ENCODE measurements at places on chromosomes 1 and 21.

GRCh38 chr1:233143241-233143640 is 152.3 kb downstream of the PCNX2 start:
- no peak for DNase-seq
- H3K36me3 ChIP-seq = no peaks in the 10 kb centered on the region
- no peak overlapping the region for H3K4me3 ChIP-seq

DNA sequence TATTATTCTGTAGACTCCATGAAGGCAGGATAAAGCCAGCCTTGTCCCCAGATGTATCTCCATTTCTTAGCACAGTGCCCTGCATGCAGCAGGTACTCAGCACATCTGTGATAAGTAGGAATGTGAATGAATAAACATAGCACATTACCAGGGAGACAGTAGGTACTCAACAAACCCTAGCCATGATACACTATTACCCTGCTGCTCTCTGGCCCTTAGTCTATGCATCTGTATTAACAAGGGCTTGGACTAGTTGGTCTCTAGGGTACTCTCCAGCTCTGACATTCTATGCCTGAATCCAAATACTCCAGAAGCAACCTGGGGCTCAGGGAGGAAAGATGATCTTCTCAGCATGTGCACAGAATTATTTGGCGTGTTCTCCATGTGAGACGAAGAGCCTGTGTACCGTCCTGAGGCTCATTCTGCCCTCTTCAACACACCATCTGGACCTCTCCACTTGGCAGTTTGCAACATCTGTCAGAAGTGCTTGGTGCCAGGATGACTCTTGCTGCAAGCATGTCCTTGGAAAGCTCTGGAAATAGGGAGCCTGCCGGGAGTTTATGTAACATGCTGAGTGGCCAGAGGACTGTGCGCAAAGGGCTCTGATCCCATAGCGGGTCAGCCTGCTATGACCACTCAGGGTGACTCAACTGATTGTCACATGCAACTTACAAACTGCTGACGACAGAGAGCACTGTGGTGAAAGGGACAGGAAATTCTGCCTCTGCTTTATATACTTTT is 228.2 kb upstream of the USP24 start:
- H3K4me1 ChIP-seq = no peaks in the 10 kb centered on the region
- no peaks in the 10 kb centered on the region for H3K36me3 ChIP-seq
- peaks cover 3% of the 10 kb centered on the region for H3K27me3 ChIP-seq
- H3K4me3 ChIP-seq = no peak overlapping the region
- H3K27ac ChIP-seq = no peak overlapping the region

DNA sequence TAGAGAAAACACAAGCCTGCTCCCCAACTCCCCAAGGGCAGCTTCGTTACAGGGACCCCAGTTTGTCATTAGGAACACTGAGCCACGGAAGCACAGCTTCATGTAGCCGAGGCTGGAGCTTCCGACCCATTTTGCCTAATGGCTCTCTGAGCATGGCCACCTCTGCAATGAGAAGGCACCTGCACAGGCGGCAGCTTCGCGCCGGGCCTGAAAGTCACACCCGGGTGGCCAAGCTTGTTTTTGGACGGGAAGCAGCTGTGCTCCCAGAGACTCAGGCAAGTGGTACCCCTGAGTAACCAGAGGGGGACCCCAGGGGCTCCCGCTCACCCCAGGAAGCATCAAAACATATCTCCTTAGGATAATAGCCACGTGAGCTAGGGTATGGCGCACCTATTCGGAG is 80.9 kb downstream of the SLC66A1 start:
- no peaks in the 10 kb centered on the region for H3K36me3 ChIP-seq
- peaks cover 20% of the 10 kb centered on the region for H3K4me1 ChIP-seq
- no peaks in the 10 kb centered on the region for H3K27me3 ChIP-seq
- no peak overlapping the region for H3K27ac ChIP-seq
- no peak overlapping the region for H3K4me3 ChIP-seq
- no peak for DNase-seq

GRCh38 chr1:73576083-73576482 is 621.9 kb downstream of the LRRIQ3 start:
- no peaks in the 10 kb centered on the region for H3K36me3 ChIP-seq
- no peak for DNase-seq
- no peak overlapping the region for H3K27ac ChIP-seq
- H3K27me3 ChIP-seq = no peaks in the 10 kb centered on the region
- no peak overlapping the region for H3K4me3 ChIP-seq
- H3K4me1 ChIP-seq = no peaks in the 10 kb centered on the region

DNA sequence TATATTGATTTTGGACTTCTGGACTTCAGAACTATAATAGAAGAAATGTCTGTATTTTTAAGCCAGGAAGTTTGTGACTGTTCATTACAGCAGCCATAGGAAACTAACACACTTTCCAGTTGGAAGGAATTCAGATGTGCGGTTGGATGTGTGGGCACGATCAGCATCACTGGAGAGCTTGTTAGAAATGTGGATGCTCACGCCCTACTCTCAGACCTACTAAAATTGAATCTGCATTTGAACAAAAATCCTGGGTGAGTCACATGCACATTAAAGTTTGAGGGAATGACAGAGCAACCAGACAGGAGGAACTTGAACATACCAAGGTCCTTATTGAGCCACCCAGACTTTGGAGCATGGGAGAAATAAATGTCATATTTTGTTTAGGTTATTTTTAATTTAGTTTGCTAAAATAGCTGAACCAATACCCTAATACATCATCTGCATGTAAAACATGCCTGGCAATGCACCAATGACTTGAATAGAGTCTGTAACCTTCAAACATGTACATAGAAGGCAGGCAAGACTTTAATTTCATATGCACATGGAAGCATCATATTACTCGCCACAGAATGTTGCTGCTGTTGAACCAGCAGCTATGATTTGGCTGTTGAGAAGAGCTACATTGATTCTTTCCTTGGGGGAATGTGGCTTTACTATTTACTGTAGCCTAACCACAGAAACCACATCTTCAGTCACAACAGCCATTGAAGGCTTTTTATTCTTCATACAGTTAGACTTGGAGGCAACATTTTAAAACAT is 346.2 kb downstream of the BARHL2 start:
- H3K36me3 ChIP-seq = no peaks in the 10 kb centered on the region
- H3K27ac ChIP-seq = peak overlapping the region; percentile 8
- peak; percentile 27 for DNase-seq
- H3K4me3 ChIP-seq = no peak overlapping the region
- no peaks in the 10 kb centered on the region for H3K27me3 ChIP-seq

- no peak overlapping the region for H3K27ac ChIP-seq
- H3K4me1 ChIP-seq = no peaks in the 10 kb centered on the region
- H3K36me3 ChIP-seq = no peaks in the 10 kb centered on the region
- DNase-seq = peak; percentile 54
- no peak overlapping the region for H3K4me3 ChIP-seq
Observed at GRCh38 chr1:165143437-165144065, 213.0 kb downstream of the LMX1A start.

DNA sequence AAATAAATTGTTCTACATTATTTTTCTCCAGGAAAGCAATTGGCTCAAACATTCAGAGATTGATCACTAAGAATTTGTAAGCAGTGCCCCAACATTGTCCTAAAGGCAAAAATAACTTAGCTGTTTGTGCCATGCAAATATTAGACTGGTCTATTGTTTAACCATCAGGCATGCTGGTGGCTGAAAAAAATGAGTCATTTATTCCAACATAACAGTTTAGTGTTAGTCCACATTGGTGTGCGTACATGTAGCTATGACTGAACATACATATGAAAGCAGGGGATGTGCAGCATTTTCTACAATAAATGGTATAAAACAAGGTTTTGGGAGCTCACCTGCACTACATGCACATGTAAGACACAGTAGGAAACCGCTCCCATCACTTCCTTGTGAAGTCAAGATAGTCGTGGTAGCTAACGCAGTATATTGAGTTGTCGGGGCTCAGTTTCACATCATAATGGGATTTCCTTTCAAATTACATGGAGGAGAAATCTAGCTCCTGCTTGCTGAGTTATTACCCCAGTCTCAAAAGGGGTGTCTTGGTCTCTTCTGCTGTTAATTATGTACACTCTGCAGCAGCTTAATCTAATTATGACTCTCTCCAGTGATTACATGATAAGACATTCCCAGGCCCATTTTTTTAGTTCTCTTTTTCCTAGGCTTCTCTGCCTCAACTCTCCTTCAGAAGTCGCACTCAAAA is 199.4 kb downstream of the LYPLAL1 start:
- no peak overlapping the region for H3K27ac ChIP-seq
- no peaks in the 10 kb centered on the region for H3K27me3 ChIP-seq
- no peak for DNase-seq
- H3K4me1 ChIP-seq = no peaks in the 10 kb centered on the region

- no peaks in the 10 kb centered on the region for H3K36me3 ChIP-seq
- H3K4me3 ChIP-seq = no peak overlapping the region
- H3K27me3 ChIP-seq = no peaks in the 10 kb centered on the region
- H3K27ac ChIP-seq = no peak overlapping the region
Observed at GRCh38 chr1:178580096-178580495, 67.2 kb downstream of the TEX35 start.

DNA sequence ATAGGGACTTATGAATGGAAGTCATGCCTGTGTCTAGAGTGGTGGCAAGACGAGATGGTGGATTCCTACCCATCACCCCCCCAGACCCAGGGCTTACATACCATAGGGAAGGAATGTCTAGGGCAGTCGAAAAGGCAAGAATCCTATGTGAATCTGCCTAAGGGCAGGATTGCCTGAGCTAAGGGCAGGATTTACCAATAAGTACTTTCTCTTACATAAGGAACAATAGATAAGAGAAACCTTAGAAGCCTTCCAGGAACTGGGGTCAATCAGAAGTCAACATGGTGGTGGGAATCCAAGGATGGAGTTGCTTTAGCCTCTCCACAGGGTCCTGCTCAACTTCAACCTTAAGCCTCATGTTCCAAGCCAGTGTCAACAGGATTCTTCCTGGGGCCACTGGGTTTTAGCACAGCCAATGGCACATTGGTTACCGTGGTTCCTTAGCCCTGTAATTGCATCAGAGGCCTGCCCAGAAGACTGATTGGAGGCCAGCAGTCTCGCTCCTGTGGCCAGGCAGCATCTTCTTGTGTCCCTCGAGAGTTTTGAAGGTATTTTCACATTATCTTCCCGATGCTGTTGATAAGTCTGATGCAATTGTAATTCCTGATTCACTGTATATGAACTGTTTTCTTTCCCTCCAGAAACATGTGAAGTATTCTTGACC is 20.7 kb downstream of the BACE2 start:
- H3K36me3 ChIP-seq = no peaks in the 10 kb centered on the region
- no peak for DNase-seq
- no peak overlapping the region for H3K4me3 ChIP-seq
- H3K27ac ChIP-seq = no peak overlapping the region
- no peaks in the 10 kb centered on the region for H3K4me1 ChIP-seq

- H3K4me1 ChIP-seq = peaks cover 19% of the 10 kb centered on the region
- H3K27ac ChIP-seq = no peak overlapping the region
- peak; percentile 63 for DNase-seq
- no peaks in the 10 kb centered on the region for H3K27me3 ChIP-seq
- no peaks in the 10 kb centered on the region for H3K36me3 ChIP-seq
Observed at GRCh38 chr1:165851034-165851658, 23.7 kb downstream of the UCK2 start.

GRCh38 chr1:160338580-160338979 is 4.5 kb downstream of the COPA start:
- DNase-seq = no peak
- peaks cover 54% of the 10 kb centered on the region for H3K36me3 ChIP-seq
- 0 out of 2 replicates have a peak, but pooled peaks cover 7% of the 10 kb centered on the region for H3K4me1 ChIP-seq
- H3K27ac ChIP-seq = no peak overlapping the region
- H3K27me3 ChIP-seq = no peaks in the 10 kb centered on the region

DNA sequence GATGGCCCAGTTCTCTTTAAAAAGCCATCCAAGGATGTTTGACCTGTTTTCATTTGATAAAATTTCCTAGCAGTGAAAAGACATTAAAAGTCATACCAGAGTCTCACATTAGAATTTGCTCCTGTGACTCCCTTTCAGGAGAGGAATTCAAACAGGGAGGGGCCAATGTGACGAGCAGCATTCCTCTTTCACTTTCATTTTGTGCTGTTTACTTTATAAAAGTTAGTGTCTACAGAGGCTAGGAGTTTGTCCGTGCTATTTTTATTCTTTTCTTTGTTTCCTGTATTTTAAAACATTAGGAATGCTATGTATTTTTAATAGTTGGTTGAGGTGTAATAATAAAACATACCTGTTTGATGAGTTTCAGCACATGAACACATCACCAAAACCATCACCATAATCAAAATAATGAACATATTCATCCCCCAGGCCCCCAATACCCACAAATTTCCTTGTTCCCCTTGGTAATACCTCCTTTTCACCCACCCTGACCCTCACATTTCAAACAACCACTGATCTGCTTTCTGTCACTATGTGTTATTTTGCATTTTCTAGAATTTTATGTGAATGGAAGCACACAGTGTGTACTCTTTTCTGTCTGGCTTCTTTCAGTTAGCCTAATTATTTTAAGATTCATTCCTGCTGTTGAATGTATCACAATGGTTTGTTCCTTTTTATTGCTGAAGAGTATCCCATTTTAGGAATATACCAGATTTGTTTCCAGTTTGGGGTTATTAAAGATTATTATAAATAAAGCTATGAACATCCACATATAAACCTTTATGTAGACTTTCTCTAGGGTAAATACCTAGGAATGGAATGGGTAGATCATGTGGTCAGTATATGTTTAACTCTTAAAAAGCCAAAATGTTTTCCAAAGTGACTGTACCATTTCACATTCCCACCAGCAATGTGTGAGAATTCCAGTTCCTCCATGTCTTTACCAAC is 129.5 kb downstream of the TENT5C start:
- H3K4me1 ChIP-seq = no peaks in the 10 kb centered on the region
- H3K27ac ChIP-seq = no peak overlapping the region
- H3K27me3 ChIP-seq = no peaks in the 10 kb centered on the region
- H3K36me3 ChIP-seq = no peaks in the 10 kb centered on the region
- H3K4me3 ChIP-seq = peak overlapping the region; percentile 46

DNA sequence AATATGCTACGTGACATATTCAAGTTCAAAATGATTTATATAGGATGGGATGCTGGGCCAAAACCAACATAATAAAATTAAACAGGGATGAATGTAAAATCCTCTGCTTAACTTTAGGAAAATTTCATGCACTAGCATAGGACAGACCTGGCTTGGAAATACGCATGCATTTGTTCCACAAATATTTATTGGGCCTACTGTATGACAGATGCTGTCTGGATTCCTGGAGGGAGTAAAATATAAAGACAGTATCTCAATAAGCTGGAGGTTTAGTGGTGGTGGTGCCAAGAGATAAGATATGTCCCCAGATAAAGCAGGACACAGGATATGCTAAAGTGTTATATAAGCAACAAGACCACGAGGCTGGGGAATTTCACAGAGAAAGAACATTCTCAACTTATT is 15.1 kb downstream of the RCSD1 start:
- no peak overlapping the region for H3K27ac ChIP-seq
- H3K27me3 ChIP-seq = no peaks in the 10 kb centered on the region
- H3K4me1 ChIP-seq = peaks cover 36% of the 10 kb centered on the region
- DNase-seq = no peak
- no peaks in the 10 kb centered on the region for H3K36me3 ChIP-seq

DNA sequence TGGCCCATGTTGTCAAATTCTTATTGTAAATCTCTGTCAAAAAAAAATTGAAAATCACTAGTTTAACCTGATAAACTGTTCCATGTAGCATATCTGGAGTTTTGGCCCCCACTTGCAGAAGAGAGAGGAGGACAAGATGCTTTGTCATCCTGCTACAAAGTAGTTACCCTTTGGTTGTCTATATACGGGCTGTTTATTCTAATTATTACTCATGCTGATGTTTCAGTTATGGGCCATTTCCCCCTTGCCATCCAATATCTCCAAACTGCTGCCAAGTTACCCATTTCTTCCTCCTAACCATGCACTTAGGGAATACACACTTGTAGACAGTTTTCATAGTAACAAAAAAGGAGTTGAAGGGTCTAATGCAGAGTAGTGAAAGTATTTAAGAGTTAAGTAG is 22.6 kb downstream of the STX12 start:
- no peak overlapping the region for H3K4me3 ChIP-seq
- DNase-seq = no peak
- H3K27me3 ChIP-seq = no peaks in the 10 kb centered on the region
- H3K36me3 ChIP-seq = peaks cover 33% of the 10 kb centered on the region
- H3K27ac ChIP-seq = no peak overlapping the region
- no peaks in the 10 kb centered on the region for H3K4me1 ChIP-seq
